Frontal cortex (tissue), 4 donors: ENCODE measurements at places on chromosomes 5 and 9.

GRCh38 chr5:163108351-163108750 lies 329.0 kb upstream of the CCNG1 start:
- no peak for DNase-seq

- DNase-seq: no peak
Measured at GRCh38 chr5:172187118-172188032, 649 bp downstream of the STK10 start.

- DNase-seq: no peak
Measured at GRCh38 chr9:135326141-135326540, 153.4 kb upstream of the PPP1R26 start.

DNA sequence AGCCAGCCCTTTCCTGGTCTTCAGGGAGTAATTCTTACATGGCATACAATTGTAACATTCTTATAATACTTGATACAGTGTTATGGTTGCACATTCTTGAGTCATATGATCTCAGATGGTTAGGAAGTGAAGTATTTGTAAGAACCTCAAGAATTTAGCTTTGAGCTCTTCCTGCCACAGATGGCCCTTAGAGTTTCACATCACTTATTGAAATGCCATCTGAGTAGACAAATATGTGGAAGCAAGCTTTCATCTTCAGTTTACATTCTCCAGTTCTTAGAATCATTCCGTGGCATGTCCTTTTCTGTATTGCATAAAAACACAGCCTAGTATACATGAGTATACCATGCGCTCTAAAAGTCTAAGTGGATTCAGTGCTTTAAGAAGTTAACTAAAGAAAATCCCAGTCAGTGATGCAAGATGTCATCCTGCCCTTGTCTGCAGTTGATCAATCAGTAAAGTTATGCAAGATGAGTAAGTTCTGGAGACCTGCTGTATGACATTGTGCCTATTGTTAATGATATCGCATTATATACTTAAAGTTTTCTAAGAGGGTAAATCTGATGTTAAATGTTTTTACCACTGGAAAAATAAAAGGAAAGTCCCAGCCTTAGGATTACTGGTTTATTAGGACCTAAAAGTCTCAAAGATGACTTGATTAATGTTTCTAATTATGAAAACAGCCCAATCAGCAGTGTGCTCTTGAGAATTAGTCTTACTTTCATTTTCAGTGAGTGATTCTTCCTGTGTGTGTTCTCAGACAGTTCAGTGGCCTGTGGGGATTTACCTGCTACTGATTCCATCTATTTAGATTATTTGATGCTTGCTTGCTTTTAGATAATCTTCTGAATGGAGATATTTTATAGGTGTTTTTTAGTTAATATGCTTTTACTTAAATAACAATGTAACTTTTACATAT lies 29.4 kb downstream of the RHOBTB3 start:
- no peak for DNase-seq

DNA sequence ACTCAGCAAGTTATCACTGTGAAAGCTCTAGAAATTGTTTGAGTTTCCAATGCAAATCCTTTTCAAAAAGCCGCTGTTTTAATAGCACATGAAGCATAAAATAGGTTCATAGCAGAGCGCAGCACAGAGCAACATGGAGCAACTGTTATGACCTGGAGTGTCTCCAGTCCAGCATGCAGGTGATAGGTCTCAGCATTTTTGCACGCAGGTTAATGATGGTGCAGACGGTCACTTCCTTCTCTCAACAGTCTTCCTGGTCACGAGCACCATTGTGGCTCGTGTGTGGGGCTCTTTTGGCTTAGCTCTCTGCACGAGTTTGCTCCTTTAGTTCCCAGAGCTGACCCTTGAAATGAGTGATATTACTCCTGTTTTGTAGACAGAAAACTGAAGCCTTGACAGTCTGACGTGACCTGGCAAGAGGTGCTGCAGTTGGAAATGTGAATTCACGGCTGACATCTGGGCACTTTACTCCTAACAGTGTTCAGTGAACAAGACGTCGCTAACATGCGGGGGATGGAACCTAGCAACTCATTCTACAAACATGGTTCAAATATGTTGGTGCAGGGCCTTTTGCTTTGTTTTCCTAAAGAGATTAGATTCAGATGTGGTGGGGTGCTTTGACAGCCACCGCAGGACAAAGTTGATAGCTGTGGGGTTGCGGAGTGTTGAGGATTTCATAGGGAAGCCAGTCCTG lies 10.0 kb downstream of the TENT4A start:
- no peak for DNase-seq

DNA sequence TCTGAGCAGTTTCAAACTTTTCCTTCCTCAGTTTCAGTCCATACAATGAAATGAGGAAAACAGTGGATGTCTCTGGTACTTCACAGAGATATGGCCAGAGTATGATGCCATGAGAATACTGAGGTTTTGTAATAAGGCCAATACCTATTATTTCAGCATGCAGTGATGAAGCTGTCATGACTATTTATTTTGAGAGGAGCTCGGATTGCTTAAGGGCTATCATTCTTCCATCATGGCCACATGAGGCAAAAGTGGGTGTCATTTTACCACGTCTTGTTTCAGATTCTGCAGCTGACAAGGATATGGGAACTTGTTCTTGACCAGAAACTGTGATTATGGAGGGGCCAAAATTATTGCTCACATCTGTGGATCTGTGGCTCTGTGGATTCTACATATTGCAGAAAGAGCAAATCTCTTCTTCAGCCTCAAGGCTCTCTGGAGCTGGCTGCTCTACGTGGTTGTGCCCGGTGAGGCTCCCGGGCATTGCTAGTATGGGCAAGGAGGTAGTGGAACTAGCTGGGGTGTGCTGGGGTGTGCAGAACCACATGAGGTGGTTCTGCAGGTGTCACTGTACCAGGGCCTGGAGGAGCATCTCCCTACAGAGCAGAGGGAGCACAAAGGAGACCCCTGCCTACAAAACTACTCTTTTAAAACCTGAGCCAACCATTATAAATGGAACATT lies 180.3 kb downstream of the SEMA6A start:
- DNase-seq: no peak

DNA sequence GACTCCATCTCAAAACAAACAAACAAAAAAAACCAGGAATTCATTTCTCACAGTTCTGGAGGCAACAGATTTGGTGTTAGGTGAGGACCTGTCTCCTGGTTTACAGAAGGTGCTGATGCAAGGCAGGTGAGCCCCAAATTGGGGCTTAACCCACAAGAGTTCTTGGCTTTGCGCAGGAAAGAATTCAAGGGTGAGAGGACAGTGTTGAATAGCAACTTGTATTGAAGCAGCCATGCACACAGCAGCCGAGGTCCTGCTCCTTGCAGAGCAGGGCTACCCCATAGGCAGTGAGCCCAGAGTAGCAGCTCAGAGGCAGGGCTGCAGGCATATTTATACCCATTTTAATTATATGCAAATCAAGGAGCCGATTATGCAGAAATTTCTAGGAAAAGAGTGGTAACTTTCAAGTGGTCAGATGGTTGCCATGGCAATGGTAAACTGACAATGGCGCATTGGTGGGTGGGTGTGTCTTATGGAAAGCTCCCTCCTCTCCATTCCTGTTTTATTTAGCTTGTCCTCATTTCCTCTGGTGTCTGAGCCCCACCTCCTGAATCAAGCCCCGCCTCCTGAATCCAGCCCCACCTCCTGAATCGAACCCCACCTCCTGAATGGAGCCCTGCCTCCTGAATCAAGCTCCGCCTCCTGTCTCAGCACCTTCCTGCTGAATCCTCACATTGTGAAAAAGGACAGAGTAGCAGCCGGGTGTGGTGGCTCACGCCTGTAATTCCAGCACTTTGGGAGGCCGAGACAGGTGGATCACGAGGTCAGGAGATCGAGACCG lies 34.5 kb upstream of the COL5A1 start:
- no peak for DNase-seq

GRCh38 chr9:122095010-122095767 lies 2.1 kb upstream of the TTLL11 start:
- no peak for DNase-seq

GRCh38 chr5:13994621-13995253 lies 50.2 kb upstream of the DNAH5 start:
- DNase-seq: no peak

DNA sequence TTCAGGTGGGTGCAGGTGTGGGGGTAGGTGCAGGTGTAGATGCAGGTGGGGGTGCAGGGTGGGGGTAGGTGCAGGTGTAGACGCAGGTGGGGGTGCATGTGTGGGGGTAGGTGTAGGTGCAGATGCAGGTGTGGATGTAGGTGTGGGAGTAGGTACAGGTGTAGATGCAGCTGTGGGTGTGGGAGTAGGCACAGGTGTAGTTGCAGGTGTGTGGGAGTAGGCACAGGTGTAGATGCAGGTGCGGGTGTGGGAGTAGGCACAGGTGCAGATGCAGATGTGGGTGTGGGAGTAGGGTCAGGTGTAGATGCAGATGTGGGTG lies 94.6 kb downstream of the PHF2 start:
- no peak for DNase-seq

GRCh38 chr5:118052503-118052902 lies 935.8 kb downstream of the DTWD2 start:
- no peak for DNase-seq

GRCh38 chr5:68420476-68421344 lies 205.2 kb downstream of the PIK3R1 start:
- no peak for DNase-seq

GRCh38 chr9:88302579-88303324 lies 85.5 kb upstream of the SPIN1 start:
- no peak for DNase-seq

DNA sequence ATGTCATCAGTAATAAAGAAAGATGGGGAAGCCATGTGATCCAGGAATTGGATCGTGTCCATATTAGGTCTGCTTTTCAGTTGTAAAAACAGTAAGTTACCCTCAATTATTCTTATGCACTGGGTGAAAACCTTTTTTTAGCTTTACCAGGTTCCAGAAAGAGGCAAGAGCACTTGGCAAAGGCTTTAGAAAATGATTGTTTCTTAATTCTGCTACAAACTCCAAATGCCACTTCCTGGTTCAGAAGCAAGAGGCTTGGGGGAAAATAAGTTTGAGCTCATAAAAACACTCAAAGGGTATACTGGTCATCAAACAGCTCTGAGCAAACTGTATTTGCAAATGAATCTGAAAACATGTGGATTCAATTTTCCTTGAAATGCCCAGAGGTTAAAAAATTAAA lies 615.6 kb downstream of the EBF1 start:
- DNase-seq: no peak

DNA sequence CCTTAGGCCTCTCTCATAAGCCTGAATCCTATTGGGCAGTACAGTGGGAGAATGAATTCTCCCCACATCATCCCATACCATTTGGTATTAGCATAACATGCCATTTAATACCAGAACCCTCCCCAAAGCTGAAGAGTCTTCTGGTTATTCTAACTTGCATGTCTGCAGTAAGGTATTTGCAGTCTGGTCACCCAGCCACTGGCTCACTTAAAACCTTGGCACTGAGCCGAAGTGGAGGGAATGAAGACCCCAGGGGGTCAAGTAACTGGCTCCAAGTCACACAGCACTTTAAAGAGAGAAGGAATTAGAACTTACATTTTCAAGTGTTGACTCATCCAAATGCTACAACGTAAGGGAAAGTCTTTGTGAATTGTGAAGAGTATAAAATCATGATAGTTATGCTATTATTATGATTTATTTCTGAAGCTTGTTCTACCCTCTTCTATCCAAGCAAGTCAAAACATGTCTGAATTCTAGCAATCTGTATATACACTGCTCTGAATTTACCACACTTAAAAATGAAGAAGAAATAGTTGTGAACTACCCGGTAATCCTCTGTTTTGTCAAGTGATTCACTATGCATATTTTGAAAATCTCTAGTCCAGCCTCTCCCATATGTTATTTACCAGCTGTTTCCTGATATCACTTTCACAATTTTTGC lies 28.5 kb downstream of the GLRA1 start:
- DNase-seq: no peak

DNA sequence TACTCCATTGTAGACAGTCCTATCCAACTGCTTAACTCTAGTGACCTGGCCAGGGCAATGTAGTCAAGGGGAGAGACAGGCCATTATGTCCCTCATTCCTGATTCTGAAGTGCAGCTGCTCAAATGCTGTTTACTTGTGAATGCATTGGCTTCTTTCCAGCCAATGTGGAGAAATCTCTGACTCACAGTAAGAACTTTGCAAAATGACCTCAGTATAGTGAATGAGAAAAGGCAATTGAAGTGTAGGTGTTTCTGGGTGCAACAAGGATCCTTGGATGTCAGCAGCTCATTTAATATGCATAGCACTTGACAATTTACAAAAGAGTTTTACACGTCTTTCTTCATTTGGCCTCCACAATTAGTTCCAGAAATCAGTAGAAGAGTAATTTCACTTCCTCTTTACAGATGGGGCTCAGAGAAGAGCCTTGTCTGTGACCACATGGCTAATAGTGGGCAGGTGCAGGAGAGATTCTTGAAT lies 367.2 kb downstream of the OSTF1 start:
- DNase-seq: no peak

DNA sequence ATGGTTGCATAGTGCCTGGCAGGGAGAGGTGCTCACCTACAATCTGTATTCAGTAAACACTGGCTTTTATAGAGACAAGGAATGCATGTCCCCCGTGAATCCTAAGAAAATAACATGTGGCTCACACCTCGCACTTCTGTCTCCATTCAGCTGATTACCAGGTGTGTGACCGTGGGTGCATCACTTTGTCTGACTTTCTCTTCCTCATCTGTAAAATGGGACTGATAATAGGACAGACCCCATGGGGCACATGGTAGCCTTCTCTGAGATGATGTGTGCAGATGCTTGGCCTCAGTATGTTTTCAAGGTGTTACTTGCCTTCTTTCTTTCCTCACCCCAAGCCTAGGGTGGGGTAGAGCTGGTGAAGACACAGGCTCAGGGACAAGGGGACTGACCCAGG lies 6.3 kb downstream of the CXXC5 start:
- no peak for DNase-seq

DNA sequence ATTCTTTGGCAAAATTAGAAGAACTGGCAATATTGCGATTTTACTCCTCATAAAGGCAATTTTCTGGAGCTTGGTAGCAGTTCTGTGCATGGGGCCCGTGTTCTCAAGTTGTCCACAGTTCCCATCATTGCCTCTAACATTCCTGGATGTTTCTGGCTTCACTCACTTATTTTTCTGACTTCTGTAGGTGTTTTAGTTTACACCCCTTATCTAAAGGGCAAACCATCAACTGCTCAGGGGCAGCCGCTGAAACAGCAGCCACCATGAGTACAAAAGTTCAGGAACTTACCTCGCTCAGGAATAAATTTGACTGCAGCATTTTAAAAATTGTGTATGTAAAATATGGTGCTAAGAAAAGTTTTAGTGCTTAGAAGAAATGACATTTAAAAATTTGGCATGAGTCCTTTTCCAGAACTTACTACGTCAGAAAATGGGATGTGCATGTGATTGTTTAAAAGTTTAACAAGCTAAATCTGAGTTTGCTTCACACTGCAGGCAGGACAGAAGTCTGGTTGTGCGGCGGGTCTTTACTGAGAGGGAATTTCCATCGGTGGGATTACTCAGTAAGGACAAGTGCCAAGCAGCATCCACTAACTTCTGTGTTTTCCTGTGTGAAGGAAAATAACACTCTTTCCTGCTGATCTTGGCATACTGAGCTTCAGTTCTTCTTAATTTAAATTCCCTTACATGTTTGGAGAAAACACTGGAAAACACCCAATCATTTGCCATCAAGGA lies 261.7 kb downstream of the MAT2B start:
- DNase-seq: no peak

GRCh38 chr5:33037076-33037475 lies 326.0 kb downstream of the NPR3 start:
- DNase-seq: no peak
